ENCODE measurements at places on chromosomes 11 and 22.

DNA sequence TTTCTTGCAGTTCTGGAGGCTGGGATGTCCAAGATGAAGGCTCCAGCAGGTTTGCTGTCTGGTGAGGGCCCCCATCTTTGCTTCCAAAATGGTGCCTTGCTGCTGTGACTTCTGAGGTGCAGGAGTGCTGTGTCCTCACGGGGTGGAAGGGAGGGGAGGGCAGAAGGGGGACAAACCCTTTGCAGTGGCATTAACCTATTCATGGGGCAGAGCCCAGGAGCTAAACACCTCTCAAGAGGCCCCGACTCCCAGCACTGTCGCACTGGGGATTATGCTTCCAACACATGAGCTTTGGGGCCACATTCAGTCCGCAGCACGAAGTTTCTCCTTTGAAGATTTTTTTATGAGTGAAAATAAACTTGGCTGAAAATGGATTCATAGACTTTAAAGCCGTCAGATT, 25.5 kb upstream of the OSBPL5 start:
- DNase-seq, result no peak

DNA sequence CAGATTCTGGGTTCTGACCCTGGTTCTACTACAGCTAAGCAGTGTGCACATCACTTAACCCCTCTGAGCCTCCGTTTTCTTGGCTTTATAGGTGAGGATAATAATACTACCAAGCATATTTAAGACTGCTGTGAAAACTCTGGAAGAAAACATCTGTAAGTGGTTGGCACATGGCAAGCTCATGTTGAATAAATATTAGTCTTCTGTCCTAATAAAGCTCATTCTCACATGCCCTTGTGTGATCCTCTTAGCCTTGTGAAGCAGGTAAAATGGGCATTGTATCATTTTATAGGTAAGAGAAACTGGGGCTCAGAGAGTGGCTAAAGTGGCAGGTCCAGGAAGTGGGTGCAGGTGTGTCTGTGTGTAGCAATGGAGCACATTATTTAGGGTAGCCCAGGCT, 8.5 kb downstream of the PKNOX2 start:
- DNase-seq, result no peak

DNA sequence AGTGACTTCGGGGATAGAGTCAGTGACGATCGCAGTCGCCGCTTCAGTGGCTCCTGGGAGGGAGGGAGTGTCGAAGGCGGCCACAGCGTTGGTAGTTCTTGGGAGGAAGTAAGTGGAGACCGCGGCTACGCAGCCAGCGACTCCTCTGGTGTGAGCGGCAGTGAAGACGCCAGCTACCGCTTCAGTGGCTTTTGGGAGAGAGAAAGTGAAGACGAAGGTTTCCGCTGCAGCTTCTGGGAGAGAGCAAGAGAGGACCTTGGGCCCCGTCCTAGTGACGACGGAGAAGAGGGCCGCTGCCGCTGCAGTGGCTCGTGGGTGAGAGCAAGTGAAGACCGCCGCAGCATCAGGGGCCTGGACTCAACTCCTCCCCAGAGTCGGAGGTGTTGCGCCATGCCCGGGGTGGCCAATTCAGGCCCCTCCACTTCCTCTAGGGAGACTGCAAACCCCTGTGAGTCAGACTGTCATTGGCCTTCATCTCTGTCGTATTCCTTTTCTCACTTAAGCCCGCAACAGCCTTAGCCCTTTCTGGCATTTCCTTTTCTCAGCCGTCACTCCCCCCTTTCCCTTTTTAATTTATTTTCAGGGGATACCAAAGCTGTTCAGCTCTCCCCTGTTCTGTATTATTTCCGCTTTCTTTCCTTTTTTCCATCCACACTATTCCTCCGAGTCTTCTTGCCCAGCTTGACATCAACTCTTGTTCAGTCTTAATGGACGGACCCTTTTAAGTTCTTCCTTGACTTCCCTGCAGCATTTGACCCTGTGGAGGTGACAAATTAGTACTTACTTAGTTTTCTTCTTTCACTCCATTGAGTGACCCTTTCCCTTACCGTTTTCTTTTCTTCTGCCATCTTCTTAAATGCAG, 1.0 kb downstream of the ANKRD42 start:
- DNase-seq, result peak; percentile 19

- no peak for DNase-seq
Observed at GRCh38 chr22:17976121-17976520, 48.2 kb downstream of the MICAL3 start.

- no peak for DNase-seq
Observed at GRCh38 chr11:112216561-112217105, 9.6 kb upstream of the PTS start.

- no peak for DNase-seq
Observed at GRCh38 chr22:46812034-46812605, 49.7 kb downstream of the TBC1D22A start.

DNA sequence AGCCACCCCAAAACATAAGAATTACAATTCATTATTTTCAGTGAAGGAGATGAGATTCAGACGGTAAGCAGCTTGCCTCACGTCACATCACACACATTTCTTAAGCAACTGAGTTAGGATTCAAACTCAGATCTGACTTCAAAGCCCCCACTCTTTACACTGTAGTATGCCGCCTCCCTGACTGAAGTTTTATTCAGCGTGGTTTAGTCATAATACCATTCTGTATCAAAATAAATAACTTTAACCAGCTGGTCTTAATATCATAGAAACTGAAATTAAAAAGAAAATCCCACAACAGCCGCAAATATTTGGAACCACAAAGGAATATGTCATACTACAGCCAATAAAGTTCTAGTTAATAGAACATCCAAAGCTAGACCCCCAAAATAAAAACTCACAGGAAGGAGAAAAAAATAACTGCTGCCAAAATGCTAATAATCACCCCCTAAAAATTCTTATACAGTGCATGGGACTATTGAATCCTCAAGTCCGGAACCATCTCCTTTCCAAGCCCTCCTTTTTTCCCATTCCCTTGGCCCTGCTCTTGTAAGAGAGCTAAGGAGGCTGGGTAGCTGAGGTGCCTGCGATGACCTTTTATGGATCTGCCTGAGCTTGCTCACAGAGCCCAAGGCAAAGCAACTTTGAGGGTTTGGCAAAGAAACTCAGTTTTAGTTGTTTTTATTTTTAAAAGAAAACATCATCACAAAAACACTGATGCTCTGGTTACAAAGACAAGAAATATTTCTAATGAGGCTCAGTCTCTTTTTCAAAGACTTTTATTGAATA, 334.5 kb downstream of the TTC28 start:
- DNase-seq, result no peak

DNA sequence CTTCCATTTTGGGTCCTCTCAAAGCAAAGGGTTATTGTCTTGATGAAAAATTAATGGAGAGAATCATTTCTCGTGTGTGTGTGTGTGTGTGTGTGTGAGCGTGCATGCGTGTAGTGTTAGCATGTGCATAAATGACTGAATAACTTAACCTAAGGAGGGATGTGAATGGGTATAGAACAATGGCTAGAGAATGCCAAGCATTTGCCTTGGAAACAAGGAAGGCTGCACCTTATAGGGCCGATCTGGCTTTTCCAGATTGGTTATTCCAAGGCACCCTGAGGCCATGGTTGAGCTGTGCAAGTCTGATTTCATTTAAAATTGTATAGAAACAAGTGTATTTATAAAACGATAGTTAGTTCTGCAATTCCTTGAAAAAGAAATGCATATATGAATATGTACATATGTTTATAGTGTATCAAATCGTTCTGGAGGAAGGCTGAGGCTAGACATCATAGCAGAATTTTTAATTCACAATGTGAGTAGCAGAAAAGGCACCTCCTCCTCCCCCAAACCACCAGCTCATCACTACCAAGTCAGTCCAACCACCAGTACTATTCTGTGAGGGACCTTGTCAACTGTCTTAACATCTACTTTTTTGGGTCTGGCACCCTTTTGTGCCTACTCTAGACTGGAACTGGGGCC, 322.7 kb upstream of the ISX start:
- no peak for DNase-seq

Data from substantia nigra (tissue), 51 donors.